ENCODE measurements at places on chromosomes 4 and X.

- no peak for DNase-seq
Measured at GRCh38 chrX:136220540-136220939, 30.7 kb downstream of the MAP7D3 start.

DNA sequence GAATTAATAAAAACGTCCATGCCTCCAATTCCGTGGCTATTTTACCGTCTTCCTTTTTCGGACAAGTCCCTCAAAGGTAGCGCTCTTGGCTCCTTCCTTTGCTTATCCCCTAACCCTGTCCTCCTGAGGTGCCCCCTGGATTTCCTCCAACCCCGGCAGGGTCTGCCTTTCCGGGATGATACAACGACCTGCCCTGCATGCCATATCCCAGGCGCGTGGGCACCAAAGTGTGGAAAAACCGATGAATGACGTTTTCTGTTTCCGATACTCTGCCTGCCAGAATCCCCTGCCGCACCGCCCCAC is 706 bp upstream of the CSTF2 start:
- no peak for DNase-seq

DNA sequence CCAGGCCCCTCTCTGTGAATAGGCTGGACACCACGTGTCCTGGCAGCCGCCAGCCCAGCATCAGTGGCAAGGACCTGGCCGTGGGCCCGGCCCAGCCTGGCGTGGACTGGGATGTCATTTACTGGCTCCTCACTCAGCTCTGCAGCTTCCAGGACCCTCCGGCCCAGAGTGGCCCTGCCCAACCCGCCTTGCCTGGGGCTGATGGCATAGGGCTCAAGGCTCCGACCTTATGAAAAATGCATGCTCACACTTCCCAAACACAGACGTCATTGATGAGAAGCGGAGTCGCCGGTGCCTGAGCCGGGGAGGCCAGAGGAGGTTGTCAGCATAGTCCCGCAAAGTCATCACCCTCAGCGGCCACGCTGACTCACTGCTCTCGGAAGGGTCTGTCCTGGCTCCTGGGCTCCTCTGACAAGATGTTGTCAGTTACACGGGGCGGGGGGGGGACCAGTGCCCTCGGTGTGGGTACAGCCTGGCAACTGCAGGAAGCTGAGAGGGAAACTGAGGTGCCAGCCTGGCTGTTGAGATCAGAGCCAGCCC is 14.3 kb downstream of the CFAP99 start:
- no peak for DNase-seq

GRCh38 chrX:11329021-11329420 is 35.8 kb downstream of the AMELX start:
- no peak for DNase-seq

DNA sequence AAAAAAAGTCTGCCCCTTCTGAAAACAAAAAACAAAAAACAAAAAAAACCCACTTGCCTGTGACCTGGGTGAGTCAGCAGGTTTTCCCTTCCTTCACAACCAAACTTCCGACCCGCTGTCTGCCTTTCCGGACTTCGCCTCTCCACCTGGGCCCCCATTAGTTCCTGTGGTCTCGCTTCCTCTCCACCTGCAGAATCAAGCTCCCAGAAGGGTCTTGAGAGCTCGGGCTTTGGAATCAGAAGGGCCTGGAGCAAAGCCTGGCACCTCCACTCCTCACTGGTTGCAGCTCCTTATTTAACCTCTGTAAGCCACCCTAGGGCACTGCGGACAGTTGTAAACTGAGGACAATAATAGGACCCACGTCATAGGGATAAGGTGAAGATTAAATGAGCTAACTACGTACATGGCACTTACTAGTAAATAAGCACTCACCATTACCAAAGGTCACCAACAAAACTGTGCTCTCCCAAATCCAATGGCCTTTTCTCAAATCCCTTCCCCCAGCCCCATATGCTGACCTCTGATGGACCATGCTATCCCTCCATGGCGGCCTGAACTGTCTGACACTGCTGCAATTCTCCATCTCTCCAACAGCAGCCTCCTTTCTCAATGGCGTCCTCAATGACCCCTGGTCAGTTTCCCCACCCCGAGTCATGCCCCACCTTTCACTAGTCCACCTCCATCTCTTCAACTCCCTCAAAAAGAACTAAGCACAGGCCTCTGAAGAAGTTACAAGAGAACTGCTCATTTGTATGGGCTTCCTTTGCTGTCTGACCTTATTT is 64.2 kb downstream of the IRF2 start:
- DNase-seq, result no peak

DNA sequence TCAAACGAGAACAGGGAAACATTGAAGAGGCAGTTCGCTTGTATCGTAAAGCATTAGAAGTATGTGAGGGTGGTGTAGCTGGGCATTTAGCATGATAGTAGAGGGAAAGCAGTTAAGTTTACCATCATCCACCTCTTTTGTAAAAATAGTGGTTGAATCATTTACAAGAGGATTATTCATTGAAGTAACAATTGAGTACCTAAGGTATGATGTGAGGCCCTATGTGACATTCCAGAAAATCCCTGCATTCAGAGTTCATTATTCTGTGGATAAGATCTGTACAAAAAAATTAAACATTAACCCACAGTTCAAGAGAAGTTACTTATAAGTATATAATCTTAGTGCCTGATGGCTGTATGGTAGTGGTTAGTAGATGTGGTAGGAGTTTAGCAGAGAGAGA is 22.2 kb upstream of the GCNA start:
- no peak for DNase-seq

DNA sequence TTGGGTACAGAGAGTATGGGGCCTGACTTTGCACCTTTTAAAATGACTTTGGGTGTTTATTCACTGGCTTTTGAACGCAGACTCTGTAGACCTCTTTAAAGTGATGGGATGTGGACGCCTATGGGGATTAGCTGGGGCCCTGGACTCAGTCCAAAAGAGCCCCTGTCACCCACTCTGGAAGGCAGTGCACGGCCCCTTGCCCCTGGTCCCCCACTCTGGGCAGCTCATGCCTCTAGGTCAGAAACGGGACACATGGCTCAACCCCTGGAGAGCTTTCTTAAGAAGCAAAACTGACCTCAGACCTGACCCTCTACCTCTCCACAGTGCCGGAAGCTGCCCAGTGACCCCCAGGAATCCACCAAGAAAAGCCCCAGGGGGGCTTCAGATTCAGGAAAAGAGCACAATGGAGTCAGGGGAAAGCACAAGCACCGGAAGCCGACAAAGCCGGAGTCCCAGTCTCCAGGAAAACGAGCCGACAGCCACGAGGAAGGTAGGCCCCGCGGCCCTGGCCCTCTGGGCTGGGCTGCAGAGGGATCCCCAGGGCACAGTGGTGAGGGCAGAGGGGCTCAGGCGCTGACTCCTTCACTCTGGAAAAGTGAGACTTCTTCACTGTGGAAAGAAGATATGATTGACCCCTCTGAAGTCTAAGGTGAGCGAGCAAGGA is 38.4 kb downstream of the BCORL1 start:
- no peak for DNase-seq

DNA sequence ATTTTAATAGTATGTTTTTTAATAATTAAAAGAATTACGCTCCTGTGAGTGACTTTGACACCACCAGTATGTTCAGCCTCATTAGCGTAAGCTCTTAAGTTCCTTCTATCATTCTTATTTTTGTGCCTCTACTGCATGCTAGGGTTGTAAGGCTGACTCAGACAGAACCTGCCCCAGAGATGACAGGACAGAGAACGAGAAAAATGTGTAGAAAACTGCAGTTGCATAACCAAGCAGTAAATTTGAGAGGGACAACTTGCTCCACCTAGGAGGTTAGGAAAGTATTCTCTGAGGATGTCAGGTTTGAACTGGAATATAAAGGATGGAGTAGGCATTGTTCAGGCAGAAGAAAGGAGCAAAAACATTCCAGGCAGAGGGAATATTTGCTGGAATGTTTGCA is 98.7 kb downstream of the NFKB1 start:
- DNase-seq, result no peak

DNA sequence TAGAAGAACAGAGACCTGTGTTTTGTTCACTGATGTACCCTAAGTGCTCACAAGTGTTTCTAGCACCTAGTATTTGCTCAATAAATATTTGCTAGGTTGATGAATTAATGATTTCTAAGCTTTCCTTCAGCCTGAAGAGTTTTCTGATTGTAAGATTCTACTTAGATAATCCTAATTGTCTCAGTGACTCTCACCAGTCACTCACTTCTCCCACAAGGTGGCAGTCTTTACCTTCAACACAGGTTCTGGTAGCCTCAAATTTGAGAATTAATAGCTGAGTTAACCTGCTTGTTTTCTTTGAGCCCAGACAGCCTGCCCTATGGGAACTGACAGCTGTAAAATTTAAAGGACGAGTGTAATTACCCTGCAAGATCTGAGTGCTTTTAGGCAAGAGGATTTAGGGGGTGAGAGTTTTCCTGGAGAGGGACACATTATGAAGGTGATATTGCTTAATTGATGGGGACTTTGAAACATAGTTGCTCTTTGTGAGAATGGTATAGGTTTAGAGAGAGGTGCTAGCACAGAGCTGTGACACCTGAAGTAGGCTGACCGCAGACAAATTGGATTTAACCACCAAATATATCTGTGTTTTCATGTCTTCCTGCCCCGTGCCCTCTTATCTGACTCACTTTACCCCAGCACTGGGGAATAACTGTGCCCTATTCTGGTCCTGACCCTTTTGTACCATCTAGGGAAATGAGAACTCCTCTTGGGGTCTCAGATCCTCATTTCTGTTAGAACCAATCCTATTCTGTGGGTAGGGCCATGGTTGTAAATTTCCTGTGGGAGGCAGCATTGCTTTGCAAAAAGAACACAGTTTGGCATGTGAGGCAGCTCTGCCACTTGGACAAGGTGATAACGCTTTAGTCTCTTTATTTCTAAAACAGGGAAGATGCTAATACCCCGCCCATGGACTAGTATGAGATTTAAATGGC is 27.7 kb downstream of the CD38 start:
- no peak for DNase-seq
